ENCODE measurements at places on chromosomes 16 and 17. TPM values are rescaled to one million over a fixed set of nuclear protein-coding genes. Genes with fewer than 3 reads are reported as not detected.

GRCh38 chr17:19703828-19704613 lies 12.4 kb downstream of the SLC47A2 start:
- H3K36me3 ChIP-seq: no peaks in the 10 kb centered on the region
- H3K27ac ChIP-seq: no peak overlapping the region

- H3K27me3 ChIP-seq: no peaks in the 10 kb centered on the region
- H3K27ac ChIP-seq: no peak overlapping the region
- H3K4me1 ChIP-seq: peaks cover 45% of the 10 kb centered on the region
- peak; percentile 57 for DNase-seq
Measured at GRCh38 chr16:81623365-81624102, 155.6 kb upstream of the PLCG2 start.

DNA sequence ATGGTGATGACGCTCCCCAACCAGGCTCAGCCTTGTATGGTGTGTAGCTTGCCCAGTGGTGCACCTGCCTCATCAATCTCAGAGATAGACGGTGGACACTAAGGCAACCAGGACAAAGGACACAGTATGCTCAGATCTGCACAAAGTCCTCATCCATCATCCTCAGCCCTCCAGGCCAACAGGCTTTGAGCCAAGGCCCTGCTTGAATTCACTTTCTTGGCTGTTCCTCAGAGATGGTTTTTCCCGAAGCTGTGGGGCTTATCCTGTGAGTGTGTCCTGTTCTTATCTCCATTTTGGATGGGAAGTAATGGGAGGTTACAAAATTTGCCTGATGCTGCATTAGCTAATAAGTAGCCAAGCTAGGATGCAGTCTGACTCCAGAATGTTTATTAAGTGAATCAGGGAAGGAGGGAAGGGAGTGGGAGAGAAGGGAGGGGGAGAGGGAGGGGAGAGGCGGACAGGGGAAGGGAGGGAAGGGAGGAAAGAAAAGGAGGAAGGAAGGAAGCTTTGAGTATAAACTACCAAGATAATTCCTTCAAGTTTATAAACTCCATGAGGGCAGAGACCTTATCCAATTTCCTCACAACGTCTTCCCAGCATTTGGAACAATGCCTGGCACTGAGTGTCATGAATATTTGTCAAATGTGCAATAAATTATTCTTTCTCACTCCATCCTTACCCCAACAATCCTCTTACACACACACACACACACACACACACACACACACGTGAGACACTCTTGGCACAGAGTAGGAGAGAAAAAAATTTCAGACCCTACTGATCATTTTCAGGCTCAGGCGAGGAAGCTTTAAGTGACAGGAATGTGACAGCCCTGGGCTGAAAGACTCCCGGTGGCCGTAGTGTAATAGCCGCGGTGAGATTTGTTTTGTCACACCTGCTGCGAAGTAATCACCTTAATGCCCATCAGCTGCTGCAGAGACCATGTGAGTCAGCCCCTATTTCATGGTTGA lies 84.3 kb downstream of the BMERB1 start:
- peaks cover 20% of the 10 kb centered on the region for H3K4me1 ChIP-seq
- H3K4me3 ChIP-seq: no peak overlapping the region
- no peaks in the 10 kb centered on the region for H3K27me3 ChIP-seq
- peaks cover 11% of the 10 kb centered on the region for H3K36me3 ChIP-seq

DNA sequence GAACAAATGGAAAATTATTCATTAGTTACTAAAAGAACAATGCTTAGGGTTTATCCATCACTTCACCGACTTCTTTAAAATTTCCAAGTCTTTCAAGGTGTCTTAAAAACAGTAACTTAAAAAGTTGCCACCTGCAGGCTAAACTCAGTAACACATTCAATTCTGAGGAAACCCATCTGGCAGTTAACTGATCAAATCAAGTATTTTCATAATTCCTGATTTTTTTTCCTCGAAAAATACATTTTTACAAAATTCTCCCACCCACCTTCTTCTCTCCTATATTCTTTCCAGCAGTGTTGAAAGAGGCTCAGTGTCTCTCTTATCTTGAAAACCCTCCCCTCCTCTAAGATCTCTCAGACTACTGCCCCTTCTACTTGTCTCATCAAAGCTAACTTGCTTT lies 29.9 kb downstream of the PARN start:
- no peak overlapping the region for H3K4me3 ChIP-seq
- no peaks in the 10 kb centered on the region for H3K27me3 ChIP-seq
- no peaks in the 10 kb centered on the region for H3K4me1 ChIP-seq
- DNase-seq: peak; percentile 45

DNA sequence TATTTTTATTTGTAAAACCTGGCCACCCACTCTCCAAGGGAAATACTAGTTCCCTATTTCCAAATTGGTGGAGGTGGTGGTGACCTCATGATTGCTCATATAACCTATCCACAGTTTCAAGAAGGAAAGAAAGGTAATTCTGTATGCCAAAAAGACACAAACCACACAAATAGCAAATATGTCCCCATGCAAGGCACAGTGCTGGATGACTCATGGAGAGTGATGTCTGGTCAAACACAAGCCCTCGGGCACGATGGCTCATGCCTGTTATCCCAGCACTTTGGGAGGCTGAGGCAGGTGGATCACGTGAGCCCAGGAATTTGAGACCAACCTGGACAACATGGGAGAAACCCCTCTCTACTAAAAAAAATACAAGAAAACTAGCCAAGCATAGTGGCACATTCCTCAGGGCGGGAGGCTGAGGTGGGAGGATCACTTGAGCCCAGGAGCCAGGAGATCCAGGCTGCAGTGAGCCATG lies 64.2 kb downstream of the GNA13 start:
- no peak overlapping the region for H3K27ac ChIP-seq
- H3K27me3 ChIP-seq: no peaks in the 10 kb centered on the region
- DNase-seq: no peak
- peaks cover 15% of the 10 kb centered on the region for H3K4me1 ChIP-seq
- no peaks in the 10 kb centered on the region for H3K36me3 ChIP-seq

GRCh38 chr16:68455631-68456030 lies 7.3 kb upstream of the SMPD3 start:
- no peaks in the 10 kb centered on the region for H3K4me1 ChIP-seq
- no peak overlapping the region for H3K4me3 ChIP-seq
- no peak overlapping the region for H3K27ac ChIP-seq
- no peaks in the 10 kb centered on the region for H3K36me3 ChIP-seq

DNA sequence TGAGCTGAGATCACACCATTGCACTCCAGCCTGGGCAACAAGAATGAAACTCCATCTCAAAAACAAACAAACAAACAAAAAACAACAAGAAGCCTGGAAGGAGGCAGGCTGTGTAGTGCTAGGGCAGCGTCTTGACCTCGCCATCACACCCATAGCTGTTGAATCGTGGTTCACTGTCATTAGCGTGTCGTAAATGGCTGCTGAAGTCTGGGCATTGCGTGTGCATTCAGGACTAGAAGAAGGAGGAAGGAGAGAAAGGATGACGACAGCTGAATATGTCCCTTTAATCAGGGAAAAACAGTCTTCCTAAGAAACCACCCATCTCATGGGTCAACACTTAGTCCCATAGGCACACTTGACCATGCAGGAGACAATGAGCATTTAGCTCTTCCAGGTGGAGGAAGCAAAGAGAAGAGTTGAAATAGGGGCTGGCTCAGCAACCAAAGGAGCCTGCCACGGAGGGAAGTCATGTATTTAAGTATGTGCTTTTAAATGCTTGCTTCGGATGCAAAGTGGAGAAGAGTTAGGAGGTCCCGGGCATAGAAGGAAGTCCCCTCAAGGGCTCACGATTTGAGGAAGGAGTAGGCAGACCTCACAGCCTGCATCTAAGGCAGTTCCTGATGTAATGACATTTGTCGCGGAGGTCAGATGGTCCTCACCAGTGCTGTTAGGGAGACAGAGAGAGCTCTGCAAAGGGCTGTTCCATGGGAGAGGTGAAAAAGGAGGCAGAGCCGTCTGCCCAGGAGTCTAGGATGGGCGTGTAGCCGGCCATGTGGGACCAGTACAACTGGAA lies 8.8 kb downstream of the PRSS22 start:
- DNase-seq: no peak
- no peak overlapping the region for H3K27ac ChIP-seq
- no peaks in the 10 kb centered on the region for H3K27me3 ChIP-seq
- no peaks in the 10 kb centered on the region for H3K36me3 ChIP-seq

DNA sequence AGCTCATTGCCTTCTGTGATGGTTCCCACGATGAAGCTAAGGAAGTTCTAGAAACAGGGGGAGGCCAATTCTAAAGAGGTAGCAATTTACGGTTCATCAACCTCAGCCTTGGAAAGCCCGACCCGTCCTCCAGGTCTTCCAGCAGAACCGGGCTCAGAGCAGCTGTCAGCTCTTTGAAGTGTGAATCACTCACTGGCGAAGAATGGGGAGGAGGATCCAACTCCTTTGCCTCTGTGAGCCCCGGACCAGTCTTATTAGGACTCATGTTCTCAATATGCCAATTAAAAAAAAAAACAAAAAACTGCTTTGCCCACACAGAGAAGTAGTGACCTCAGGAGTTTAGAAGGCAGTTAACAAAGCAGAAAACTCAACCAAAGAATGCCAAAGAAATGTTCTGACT lies 31.4 kb downstream of the STX8 start:
- no peak overlapping the region for H3K4me3 ChIP-seq
- DNase-seq: no peak
- H3K27ac ChIP-seq: no peak overlapping the region
- no peaks in the 10 kb centered on the region for H3K4me1 ChIP-seq

DNA sequence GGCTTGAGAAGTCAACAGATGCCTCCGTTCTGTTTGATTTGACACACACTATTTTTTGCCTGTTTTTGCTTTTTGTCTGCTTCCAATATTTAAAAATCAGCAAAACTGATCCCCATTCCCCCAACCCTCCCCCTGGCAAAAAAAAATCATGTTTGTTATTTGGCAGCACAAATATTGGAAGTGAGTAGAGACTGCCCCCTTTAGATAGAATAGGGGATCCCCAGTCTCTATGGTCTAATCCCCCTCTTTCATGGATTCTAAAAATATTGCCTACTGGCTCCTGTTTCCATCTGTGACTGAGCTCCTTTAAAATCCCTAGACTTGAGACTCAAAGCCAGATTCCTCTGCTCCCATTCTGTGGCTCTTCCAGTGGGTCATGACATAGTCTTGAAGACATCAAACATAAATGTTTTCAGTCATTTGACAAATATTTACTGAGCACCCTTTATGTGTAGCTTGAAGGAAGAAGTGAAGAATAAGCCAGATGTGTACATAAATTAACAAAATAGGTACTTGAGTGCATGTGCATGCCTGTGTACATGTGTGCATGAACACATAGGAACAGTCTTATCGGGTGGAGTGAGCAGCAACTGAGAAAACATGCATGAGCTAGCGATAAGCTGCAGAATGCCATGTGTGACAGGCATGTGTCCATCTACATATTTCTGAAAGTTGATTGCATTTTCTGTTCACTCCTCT lies 101.2 kb downstream of the SALL1 start:
- no peak overlapping the region for H3K4me3 ChIP-seq
- no peaks in the 10 kb centered on the region for H3K27me3 ChIP-seq
- DNase-seq: no peak
- no peaks in the 10 kb centered on the region for H3K36me3 ChIP-seq
- no peaks in the 10 kb centered on the region for H3K4me1 ChIP-seq
- no peak overlapping the region for H3K27ac ChIP-seq

- H3K27me3 ChIP-seq: no peaks in the 10 kb centered on the region
- H3K4me1 ChIP-seq: peaks cover 10% of the 10 kb centered on the region
- peak; percentile 70 for DNase-seq
- H3K36me3 ChIP-seq: no peaks in the 10 kb centered on the region
- H3K27ac ChIP-seq: no peak overlapping the region
- H3K4me3 ChIP-seq: peak overlapping the region; percentile 14
Measured at GRCh38 chr17:33750943-33751701, 458.0 kb upstream of the ASIC2 start.

DNA sequence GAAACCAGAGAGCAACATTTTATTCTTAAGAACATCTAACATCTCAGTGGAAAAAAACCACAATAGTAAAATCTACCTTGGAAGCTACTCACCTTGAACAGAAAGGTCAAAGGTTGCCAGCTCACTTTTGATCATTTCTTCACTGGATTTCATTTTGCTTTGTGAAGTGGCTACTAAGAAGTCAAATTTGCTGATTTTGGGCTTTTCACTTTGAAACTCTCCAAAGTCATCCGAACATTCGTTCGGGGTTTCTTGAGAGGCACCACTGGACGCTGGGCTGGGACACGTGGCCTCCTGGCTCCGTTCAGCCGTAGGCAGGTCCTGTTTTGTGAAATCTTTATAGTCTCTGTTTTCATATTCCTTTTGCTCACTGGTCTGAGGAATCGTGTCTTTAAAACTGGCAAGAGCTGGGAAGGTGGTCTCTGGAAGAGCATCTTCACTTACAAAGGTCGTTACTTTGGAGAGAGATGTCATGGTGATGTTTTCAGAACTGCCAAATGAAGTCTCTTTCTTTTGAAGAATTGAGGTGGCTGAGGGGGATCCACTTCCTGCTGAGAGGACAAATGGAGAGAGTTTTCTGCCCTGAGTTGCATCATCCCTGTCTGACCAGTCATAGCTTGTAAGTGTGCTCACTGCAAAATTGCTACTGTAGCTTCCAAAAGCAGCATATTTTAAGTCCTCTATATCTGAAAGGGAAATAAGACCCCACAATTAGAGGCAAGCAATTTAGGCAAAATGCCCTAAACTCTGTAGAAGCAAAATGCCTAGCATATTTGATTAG lies 52.4 kb downstream of the DUSP14 start:
- H3K36me3 ChIP-seq: peaks cover 53% of the 10 kb centered on the region
- H3K27me3 ChIP-seq: no peaks in the 10 kb centered on the region
- H3K27ac ChIP-seq: no peak overlapping the region
- H3K4me1 ChIP-seq: peaks cover 7% of the 10 kb centered on the region
- no peak overlapping the region for H3K4me3 ChIP-seq

GRCh38 chr16:57481421-57481820 lies 4.9 kb downstream of the DOK4 start:
- H3K27me3 ChIP-seq: no peaks in the 10 kb centered on the region
- H3K4me3 ChIP-seq: no peak overlapping the region
- DNase-seq: no peak
- H3K4me1 ChIP-seq: peaks cover 82% of the 10 kb centered on the region
- no peaks in the 10 kb centered on the region for H3K36me3 ChIP-seq

The PERCC1 gene
- not detected for polyA plus RNA-seq

The AGRP gene
- not detected for polyA plus RNA-seq

The KRTAP2-2 gene
- not detected for polyA plus RNA-seq

The TRPV2 gene
- 8.8 TPM for polyA plus RNA-seq

The SMIM22 gene
- polyA plus RNA-seq: 1,002 TPM

The ABCC12 gene
- not detected for polyA plus RNA-seq

The KRT40 gene
- polyA plus RNA-seq: not detected

The SLC6A2 gene
- polyA plus RNA-seq: not detected

The CD68 gene
- polyA plus RNA-seq: 28.9 TPM

Measured in stomach (tissue), 19 donors.